ENCODE measurements at places on chromosomes 6 and 20. TPM values are rescaled to one million over a fixed set of nuclear protein-coding genes. Genes with fewer than 3 reads are reported as not detected.

DNA sequence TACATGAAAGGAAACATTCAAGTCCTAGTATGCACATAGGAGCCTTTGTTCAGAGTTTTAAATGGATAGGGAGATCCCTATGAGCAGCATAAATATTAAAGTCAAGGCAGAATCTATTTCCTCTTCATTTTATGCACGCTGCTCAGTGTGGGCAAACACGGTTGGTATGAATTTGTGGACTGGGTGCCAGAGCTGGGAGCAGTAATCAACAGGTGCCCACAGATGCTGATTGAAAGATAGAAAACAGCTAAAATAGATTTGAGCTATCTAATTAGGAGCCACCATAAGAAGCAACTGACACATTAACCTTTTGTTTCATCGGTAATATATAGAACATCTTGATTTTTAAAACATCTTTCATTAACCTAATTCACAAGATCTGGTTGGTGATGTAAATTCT is 175.5 kb downstream of the EYS start:
- no peak for DNase-seq

- peak; percentile 38 for DNase-seq
Measured at GRCh38 chr20:21505810-21506530, 7.9 kb downstream of the NKX2-2 start.

- DNase-seq = no peak
Measured at GRCh38 chr6:150510576-150510975, 89.1 kb upstream of the PLEKHG1 start.

DNA sequence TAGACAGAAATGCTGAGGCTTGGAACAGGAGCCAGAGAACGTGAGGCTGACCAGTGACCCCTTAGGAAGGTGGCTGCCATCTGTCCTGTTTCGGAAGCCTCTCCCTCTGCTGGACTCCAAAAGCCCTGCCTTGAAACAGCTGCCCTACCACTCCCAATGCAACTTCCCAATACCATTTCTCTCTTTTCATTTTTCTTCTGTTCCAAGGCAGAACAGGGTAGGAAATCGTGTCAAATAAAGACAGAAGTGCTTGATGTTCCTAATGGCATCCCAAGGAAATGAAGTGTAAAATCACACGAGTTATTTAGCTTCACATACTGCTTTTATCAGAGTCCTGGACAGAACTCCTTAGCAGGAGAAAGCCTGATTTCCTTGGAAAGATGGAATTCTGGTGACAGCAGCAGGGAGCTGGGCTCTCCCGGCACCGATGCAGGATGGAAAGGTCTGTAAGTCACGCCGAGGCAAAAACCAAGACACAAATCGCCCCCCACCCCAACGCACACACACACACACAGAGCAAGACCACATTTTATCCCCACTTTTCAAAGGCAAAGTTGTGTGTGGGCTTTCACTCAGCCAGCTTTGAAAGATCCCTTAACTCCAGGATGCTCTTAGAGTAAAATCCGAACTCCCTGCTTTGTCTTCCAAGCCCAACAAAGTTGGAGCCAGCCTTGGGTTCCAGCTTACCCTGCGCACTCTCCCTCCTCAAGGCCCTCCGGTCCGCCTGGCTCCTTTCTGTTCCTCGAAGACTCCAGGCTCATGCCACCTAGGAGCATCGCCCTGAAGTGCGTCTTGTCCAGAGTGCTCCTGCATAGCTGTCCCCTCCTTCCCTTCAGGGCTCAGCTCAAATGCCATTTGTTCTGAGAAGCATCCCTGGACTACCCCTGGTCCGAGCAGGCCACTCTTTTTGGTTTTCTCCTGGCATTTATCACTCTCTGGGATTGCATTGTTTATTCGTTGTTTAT is 11.6 kb upstream of the STX16 start:
- DNase-seq = no peak

DNA sequence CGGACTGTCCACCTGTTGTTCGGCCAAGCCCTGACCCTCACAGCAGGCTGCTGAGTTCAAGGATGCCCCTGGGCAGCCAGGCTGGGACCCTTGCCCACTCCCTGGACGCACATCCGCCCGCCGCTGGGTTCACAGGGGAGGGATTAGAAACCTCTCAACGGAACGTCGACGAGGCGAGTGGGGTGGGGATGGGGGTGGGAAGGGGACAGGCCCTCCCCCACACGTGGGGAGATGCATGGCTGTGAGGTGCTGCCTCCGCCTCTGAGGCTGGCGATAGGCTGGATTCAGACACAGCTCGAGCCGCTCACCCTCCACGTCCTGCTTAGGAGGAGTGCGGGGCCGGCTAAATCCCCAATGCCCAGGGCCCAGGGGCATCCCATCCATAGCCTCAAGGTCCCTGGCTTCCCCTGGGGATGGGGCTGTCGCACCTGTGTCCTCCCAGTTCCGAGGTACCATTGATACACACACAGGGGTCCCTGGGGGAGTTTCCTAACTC is 90.6 kb upstream of the BHLHE23 start:
- DNase-seq = no peak

- no peak for DNase-seq
Measured at GRCh38 chr6:140025171-140025570, 650.7 kb upstream of the CITED2 start.

DNA sequence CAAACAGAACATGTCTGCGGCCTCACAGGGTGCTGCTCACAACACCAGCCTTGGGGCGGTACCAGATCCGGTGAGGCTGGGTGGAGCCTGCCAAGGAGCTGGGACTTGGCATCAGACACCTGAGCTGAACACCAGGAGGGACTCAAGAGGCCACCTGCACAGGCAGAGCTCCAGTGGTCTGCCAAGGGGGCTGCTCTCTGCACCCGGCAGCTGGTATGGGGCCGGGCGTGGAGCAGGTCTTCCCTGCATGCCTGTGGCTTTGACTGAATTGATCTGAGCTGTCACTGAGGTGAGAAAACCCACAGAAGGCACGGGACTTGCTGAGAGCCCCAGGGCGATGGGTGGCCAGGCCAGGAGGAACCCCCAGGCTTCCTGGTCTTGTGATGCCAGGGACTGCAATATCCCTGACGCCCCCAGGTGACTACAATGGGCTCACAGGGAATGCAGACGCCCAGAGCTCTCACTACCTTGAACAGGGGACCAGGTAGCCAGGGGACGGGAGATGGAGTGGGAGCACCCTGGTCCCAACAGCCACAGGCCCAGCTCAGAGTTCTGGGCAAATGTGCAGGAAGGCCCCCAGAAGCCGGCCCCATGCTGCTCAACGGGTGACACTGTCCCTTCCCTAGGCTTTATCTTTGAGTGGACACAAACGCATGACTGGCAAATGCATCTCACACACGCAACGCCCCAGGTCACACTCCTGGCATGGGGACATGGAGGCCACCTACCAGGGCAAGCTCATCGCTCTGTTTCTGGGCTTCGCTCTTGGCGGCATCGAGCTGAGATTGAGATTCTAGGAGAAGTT is 48.2 kb downstream of the DSTN start:
- no peak for DNase-seq

Gene FLOT1
- 177 TPM for total RNA-seq

Gene BHLHE23
- not detected for total RNA-seq
